ENCODE measurements at places on chromosomes 5 and 9.
A peak's percentile ranks its signal among the peaks of the same experiment; 100 is the strongest.

GRCh38 chr5:77633207-77633675, 5.3 kb downstream of the OTP start:
- DNase-seq, result no peak

DNA sequence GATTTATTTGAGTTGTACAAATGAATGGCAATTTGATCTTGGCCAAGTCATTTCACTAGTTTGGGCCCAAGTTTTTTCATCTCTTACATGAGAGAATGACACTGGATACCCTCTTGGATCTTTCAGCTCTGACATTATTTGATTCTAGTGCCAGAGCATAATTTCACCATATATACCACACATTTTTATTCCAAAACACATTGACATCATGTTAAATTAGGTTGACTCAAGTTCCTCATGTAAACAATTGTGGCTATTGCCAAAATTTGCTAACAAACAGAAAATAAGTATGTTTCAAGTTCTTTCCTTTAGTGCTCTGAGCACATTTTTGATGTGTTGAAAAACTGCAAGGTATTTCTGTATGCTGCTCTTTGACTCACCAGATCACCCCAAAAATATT, 375.8 kb downstream of the ZNF608 start:
- no peak for DNase-seq

GRCh38 chr5:14745753-14746152, 81.2 kb downstream of the OTULIN start:
- DNase-seq, result no peak

DNA sequence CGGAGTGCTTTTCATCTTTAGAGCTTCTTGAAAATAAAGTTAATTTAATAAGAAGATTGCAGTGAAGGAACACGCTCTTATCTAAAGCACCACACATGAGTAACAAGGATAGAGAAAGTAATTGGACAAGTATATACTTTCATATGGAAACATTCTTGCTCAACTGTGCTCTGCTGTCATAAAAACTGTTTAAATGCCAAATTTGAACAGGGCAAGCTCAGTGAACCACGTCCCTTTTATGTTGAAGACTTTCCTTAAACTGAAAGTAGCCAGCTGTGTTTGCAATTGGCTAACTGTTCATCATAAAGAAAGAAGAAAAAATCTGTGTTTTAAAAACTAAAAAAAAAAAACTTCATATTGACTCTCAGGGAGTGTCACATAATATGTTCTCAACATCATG, 1610.7 kb upstream of the C9orf72 start:
- DNase-seq, result no peak

- no peak for DNase-seq
Measured at GRCh38 chr5:111461934-111462333, 50.4 kb downstream of the STARD4 start.

- DNase-seq, result no peak
Measured at GRCh38 chr5:96004754-96005153, 43.1 kb upstream of the ELL2 start.

GRCh38 chr9:127598839-127599549, 13.1 kb upstream of the STXBP1 start:
- no peak for DNase-seq

DNA sequence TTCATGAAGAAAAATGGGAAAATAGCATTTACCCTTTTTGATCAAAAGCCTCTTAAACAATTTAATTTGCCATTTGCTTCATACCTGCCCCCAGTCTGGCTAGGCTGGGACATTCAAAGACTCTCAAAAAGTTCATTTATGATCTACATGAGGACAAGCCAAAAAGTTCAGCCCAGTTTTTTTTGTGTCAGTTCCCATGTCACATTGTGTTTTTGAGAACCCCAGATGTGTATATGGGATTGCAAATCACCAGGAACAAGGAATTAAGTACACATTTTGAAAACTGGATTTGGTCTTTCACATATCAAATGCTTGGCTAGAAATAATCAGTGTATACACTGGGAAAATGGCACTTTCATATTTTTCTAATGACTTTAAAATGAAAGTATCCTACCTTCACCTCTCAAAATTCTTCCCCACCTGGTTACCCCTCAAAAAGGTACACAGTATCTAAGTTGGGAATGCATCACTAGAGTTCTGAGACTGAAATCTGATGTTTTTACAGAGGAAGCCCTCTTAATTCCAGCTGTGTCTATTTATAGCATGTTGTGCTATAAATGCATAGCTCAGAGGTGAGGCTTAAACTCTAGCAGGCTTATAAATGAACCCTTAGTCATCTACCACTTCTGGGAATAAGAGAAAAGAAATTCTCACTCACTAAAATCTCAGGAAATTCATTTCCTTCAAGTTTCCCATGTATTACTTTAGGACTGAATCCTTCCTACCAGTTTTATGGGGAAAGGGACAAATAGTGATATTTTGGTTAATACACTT, 9.3 kb downstream of the STOM start:
- DNase-seq, result peak; percentile 56

- DNase-seq, result no peak
Measured at GRCh38 chr5:33074548-33074947, 363.4 kb downstream of the NPR3 start.

DNA sequence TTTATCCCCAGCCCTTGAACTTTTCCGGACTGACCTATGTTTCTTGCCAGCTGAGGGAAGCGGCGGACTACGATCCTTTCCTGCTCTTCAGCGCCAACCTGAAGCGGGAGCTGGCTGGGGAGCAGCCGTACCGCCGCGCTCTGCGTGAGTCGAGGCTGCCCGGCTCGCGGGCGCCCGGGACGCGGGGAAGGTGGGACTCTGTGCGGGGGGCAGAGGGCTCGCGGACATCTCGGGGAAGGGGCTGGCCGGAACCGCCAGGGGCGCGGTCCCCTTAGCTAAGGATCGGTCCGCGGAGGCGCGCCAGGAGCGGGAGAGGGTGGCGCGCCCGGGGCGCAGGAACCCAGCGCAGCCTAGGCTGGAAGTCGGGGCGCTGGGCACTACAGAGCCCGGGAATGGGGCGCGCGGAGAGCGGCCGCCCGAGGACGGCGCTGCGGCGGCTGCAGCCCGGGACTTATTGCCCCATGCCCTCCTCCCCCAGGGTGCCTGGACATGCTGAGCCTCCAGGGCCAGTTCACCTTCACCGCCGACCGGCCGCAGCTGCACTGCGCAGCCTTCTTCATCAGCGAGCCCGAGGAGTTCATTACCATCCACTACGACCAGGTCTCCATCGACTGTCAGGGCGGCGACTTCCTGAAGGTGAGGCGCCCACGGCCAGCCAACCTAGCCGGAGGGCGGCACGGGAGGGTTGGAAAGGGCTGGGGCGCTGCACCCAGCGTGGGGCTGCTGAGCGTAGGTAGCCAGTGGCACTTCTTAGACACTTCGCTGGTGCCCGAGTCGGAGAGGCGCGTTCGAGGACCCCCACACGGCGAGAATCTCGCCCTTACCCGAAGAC, 922 bp downstream of the CRHBP start:
- DNase-seq, result no peak

GRCh38 chr9:9079473-9079872, 1279.9 kb upstream of the DMAC1 start:
- no peak for DNase-seq

DNA sequence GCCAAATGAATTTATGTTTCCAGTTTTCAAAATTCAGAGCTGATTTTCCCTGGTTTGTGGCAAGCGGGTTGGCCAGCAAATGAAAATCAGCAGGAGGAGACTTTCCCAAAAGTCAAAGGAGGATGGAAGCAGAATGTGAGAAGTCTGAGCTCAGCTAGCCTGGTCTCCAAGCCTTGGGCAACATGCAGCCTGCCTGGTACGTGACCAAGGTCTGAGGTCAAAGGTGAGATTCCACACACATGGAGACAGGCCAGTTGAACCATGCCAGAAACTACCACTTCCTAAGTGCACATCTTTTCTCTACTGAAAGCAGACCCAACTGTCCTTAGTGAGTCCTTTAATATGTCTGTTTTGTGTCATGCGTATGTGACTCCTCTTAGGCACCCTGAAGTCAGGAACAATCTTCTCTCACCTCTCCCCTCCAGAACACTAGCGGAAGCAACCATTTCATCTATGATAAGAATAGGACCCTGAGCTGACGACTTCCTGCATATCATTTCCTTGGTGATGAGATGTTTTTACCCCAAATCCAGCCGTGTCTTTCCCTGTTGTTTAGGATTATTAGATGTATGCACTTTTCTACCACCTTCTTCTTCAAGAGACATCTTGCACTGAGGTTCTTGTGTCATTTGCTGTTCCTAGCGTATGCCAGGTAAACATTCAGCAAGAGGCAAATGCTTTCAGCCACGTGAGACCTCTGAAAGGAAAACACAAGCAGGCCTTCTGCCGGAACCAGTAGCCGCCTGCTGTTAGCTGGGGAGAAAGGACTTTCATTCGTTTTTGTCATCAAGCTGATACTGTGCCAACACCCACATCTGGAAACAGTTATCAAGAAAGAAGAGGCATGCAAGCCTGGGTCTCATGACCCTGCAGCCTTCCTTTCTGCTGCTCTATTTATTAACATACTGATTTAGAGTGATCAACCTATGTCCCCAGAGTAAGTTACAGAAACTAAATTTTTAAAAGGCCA, 9.7 kb upstream of the TGFBI start:
- peak; percentile 50 for DNase-seq

GRCh38 chr9:106613250-106613737, 249.7 kb upstream of the ZNF462 start:
- DNase-seq, result no peak

DNA sequence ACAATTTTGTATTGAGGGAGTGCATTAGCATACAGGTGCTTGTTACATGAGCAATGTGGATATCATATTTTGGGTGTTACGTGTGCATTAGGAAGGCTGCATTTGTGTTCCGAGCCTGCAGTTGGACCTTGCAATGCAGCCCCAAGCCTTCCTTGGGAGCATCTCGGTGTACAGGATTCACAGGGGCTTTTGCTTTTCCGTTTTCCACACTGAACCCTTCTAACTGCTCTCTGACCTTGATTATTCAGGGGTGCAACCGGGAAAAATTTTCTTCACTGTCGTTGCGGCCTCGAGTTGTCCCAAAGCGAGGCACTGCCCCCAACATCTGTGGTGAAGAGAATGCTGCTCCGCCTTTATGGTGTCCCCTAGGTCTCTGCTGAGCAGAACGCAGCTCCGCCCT, 80.1 kb upstream of the PLEKHG4B start:
- DNase-seq, result no peak

GRCh38 chr9:83029531-83030137, 33.3 kb downstream of the RASEF start:
- DNase-seq, result no peak

DNA sequence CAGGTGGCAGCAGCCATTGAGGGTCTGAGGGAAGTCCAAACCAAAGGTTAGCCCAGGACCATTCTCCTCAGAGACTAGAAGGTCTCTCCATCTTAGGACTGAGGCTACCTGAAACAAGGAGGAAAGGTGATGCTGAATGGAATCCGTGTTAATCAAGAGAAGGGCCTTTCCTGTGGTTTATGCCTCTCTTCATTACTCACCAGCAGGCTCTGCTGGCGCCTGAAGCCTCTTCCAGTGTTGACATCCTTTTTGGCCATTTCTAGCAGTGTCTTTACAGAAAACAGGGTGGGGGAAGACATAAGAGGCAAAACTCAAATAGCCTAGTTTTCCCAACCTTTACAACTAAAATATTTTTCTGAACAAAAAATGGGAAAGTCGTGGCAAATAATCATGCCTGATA, 98.0 kb downstream of the ENC1 start:
- DNase-seq, result no peak

- DNase-seq, result no peak
Measured at GRCh38 chr9:7243838-7244237, 486.1 kb downstream of the KDM4C start.

GRCh38 chr9:87004016-87004415, 56.7 kb upstream of the GAS1 start:
- DNase-seq, result no peak

DNA sequence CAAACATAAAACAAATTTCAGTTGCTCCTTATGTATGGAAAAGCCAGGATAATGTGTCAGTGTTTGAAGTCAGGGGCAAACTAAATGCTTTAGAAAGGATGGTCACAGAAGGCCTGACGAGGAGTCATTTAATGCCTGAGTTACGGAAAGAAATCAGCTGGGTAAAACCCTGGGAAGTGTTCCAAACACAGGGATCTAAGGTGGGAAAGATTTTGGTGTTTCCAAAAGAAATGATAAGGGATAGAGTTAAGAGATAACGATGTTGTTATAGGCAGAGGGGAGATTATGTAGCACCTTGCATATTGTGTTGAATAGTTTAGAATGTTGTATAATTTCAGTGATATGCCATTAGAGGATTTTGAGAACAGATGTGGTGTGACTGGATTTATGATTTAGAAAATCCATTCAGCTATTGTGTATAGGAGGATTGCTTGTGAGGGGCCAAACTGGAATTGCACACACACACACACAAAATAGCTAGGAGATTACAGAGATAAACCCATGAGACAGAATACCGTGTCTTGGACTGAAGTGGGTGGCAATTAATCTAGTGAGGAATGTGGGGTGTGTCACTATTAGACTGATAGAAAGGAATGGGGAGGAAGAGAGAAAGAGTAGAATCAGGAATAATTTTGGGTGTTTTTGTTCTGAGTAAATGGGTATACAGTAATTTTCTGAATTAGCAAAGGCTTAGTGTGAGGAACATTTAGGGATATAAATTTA, 274.2 kb upstream of the DAB2 start:
- DNase-seq, result no peak

- DNase-seq, result no peak
Measured at GRCh38 chr9:124510650-124511425, 3.6 kb upstream of the NR5A1 start.

DNA sequence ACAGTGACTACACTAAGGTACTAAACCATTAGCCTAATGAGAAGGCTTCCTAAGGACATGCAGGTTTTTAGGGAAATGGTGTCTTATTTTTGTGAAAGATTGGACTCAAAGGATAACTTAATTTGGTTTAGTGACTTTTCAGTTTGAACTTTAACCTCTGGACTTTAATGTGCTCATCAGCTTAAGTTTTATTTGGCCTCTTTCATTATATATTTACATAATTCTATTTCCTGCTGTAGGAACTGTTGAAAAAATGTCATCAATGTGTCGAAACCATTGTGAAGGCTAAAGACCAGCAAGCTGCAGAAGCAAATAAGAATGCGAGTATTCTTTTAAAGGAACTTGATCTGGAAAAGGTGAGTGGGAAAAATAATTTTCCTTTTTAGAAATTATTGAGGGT, 34.3 kb upstream of the EIF4EBP3 start:
- no peak for DNase-seq

GRCh38 chr5:152288917-152289595, 116.0 kb downstream of the NMUR2 start:
- no peak for DNase-seq
